AG09319 (cell line): ENCODE measurements at places on chromosomes 11 and 22.

- DNase-seq = no peak
These were observed 20.5 kb downstream of the RNF169 start for GRCh38 chr11:74769055-74769707.

DNA sequence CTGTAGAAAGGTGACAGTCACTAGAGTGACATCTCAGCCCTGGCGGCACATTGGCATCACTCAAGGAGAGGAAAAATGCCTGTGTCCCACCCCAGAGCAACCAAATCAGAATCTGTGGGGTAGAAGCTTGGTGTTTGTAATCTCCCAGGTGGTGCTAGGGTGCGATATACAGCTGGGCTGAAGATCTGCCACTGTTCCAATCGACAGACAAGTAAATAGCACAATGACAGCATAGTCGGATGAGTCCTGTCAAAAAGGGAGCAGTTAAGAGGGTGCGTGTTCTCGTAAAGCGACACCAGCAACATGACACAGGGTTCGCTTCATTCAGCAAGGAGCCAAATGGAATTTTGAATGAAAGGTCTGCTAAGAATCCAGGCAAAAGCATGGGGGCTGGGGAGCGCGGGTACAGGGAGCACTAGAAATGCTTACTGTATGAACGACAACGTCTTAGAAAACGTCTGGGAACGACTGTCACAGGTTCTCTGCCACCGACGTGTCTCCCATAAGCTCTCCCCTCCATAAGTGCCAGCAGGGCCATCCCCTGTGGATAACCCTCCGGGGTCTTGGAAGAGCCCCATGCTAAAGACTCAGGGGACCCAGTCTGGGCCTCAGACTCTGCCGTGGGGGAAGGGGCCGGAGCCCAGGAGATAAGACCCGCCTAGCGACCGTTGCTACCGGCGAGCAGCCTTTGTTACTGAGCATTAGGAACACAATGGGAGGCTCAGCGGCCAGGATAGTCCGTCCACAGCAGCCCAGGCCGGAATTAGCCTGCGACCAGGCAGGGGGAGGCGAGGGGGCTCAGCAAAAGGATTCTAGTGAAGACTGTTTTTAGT is 20.8 kb downstream of the ADA2 start:
- DNase-seq = no peak

GRCh38 chr22:21766691-21767462 is 31.3 kb upstream of the YPEL1 start:
- no peak for DNase-seq

DNA sequence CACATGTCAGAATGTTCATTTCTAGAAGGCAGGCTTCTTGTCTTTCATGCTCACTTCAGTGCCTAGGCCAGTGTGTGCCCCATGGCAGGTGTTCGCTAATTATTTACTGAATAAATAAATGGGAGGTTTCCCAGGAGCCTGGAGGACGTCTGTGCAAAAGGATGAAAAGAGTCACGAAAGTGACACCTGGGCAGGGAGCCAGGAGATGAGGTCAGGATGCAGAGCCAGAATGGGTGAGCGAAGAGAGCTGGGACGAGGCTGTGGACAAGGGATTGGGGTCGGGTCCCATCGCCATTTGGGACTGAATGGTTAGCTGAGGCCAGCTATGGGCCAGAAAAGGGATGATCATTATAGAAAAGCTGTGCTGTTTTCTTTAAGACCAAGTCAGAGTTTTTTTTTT is 560.4 kb downstream of the TBC1D22A start:
- no peak for DNase-seq

GRCh38 chr11:35373284-35373933 is 45.9 kb downstream of the SLC1A2 start:
- no peak for DNase-seq

DNA sequence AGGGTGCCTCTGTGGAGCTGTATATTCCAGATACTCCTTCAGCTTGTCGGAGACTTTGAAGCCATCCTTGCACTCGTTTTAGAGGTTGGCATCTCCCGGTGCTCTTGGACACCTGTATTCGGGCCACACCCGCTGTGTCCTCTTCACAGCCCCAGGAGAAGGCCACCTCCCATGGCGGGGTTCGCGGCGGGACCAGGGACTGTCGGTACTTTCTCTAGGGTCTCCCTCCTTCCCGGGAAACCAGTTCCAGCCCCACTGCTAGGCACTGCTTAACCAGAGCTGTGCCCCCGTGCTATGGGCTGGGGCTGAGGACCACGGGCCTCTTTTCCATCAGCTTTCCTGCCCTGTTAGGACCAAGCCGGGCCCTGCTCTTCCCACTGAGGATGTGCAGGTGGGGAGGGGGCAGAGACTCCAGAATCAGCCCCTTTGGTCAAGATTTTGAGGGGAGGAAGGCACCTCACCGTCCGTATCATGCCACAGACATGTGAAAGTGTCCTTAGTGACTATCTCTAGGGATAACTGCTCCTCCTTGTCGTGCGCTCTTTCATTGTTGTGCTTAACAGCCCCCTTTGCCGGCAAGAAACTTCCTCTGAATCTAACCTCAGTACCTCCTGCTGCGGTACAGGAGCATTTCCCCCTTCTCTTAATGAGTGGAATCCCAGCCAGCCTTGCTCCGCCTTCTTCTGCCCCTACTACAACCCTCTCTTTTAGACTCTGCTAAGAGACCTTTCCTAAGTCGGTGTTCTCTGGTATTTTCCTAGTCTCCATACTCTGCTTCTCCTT is 1.2 kb upstream of the B3GAT1 start:
- DNase-seq = no peak

- DNase-seq = no peak
These were observed 149.9 kb downstream of the FEZ1 start for GRCh38 chr11:125346179-125346530.
